Right ventricle myocardium inferior (tissue), 1 donor: ENCODE measurements at places on chromosomes 1 and 21.

DNA sequence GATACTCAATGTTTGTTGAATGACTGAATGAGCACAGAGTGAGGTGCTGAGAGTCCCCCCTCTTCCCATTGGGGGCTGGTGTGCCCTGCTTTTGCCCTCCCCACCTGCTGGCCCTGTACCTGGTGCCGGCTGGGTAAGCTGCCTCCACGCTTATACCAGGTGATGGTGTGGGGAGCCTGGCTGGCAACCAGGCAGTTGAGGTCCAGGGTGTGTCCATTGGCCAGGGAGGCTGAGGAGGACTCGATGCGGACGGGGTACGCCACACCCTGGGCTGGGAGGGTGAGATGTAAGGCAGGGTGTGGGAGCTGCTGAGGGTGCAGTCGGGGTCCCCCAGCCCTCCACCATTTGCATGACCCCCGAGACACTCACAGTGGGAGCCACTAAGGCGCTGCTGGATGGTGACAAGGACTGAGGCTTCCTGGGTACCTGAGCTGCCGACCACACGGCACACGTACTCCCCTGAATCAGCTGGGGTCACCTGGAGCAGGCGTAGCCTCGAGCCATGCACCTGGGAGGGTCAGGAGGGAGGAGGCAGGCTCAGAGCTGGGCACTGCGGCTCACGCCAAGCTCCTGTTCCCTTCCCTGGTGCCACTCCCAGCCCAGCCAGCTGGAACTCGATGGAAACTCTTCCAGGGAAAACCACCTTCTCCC lies 36.6 kb downstream of the LDLRAD2 start:
- DNase-seq: no peak

DNA sequence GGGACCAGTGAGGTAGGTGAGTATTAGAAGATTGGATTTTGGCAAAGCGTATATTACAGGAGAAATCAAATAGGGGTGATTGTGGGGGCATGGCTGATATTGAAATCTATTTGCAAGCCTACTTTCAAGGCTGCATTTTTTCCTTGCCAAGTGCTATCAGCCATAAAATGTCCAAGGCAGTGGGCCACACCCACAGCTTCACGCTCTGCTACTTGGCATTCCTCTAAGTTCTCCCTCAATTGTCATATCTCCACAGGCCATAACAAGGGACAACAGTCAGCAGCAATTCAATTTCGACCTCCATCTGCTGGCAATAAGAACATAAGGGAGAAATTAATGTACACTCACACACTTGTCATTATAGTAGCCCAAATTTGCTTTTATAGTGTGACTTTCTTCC lies 667.1 kb upstream of the PKN2 start:
- no peak for DNase-seq

DNA sequence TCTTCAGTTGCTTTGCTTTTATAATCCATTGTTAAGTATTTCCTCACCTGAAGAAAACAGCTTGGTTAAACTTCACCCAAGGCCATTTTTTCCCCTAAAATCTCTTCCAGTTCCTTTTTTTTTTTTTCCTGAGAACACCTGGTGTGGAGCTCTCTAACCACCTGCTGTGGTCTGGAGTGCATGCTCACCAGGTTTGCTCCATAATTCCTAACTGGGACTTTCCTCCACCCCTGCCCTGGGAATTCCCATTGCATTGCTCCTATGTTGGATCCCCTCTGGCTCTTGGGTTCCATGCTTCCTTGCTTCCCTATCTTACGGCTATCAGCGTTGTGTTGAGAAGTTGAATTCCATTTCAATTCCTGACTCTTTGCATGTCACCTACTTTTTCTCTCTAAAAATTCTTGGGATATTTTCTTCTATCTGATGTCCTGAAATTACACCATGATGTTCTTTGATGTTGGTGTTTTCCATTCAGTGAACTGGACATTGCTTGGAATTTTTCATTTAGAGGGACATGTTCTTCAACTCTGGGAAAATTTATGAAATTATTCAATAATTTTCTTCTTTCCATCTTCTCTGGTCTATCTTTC lies 19.6 kb upstream of the DYRK1A start:
- DNase-seq: no peak

DNA sequence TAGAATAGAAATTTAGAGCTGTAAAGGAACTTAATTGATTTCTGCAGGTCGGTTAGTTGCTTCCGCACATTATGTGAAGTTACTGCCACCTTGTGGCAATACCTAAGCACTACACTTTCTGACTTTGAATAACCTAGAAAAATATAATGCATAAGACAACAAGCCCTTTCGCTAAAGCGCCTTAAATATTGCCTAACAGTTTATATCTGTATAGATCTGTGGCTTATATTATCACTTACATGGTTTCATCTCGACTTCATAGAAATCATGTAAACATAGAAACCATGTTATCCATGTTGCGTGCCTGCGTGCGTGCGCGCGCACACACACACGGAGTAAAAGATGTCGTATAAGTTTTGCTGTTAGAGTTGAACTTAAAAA lies 10.9 kb upstream of the IFI16 start:
- DNase-seq: peak; percentile 82

DNA sequence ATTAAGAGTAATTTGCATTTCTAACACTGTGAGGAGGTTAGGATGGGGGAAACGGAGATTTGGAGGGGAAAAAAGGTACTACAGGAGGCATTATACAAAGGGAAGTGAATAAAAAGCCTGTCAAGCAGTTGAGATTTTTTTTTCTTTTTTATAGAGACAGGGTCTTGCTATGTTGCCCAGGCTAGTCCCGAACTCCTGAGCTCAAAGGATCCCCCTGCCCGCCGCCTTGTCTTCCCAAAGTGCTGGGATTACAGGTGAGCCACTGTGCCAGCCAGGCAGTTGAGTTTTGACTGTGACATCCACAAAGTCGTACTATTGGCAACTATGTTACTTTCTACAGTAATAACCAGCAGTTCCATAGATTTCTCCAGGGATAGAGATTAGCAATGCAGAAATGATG lies 2.6 kb downstream of the CLCC1 start:
- DNase-seq: no peak

- DNase-seq: no peak
Observed at GRCh38 chr1:100152271-100152670, 19.3 kb downstream of the TRMT13 start.

DNA sequence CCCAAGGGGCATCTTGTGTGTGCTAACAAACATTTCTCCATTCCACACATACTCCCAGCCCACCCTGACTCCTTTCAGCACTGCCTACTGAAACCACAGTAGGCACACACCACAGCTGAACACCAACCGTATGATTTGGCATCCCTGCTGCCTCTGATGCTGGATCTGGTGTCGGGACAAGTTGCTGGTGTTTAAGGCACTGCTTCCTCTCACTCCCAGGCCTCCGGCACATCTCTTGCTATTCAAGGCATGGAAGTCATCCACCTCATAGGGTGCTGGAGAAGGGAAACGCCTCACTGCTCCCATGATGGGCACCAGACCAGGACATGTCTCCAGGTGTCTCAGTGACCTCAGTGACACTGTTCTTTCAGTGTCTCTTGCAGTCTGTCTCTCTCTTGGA lies 2.4 kb upstream of the ITLN2 start:
- no peak for DNase-seq

DNA sequence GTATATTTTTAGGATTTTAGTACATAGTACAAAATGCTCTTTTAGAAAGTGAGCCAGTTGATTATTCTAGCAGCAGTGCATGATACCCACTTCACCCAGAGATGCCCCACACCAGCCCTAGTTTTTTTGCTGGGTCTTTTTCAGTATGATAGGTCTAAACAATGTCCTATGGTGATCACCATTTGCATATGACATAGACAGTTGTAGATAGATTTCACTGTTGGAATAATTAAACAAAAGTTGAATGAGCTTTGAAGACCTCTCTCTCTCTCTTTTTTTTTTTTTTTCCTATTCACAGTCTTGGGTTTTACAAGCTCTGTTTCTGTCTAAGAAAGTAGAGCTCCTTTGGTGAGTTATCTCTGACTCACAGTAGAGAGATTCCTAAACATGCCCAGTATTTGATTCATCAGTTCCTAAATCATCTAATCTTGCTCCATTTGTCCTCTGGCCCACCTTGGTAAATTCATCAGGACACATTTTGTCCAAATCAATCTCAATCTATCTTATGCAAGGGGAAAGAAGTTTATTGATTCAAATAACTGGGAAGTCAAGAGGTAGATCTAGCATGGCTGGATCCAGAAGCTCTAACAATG lies 44.7 kb upstream of the VAV3 start:
- DNase-seq: no peak

GRCh38 chr1:23916209-23917131 lies 3.3 kb upstream of the CNR2 start:
- DNase-seq: no peak

GRCh38 chr21:41201385-41201784 lies 33.4 kb downstream of the BACE2 start:
- peak; percentile 8 for DNase-seq

DNA sequence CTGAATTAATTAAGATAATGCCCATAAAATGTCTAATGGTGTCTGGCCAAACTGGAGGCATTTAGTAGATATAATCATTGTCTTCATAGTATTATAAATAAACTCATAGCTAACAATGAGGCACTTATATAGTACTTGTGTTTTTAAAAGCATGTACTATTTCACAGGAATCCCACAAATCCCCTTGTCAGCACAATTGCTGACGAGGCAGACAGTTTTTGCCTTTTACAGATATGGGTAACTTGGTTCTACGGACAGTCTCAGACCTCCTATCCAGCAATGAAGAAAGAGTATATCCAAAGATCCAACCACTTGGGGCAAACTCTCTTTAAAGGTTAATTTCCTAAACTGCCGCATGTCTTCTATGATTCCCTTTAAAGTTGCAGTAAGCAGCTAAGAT lies 73.7 kb downstream of the ATP1B1 start:
- no peak for DNase-seq

GRCh38 chr1:214404571-214405213 lies 123.7 kb downstream of the SMYD2 start:
- DNase-seq: no peak
